ENCODE measurements at places on chromosomes 2 and 18.

DNA sequence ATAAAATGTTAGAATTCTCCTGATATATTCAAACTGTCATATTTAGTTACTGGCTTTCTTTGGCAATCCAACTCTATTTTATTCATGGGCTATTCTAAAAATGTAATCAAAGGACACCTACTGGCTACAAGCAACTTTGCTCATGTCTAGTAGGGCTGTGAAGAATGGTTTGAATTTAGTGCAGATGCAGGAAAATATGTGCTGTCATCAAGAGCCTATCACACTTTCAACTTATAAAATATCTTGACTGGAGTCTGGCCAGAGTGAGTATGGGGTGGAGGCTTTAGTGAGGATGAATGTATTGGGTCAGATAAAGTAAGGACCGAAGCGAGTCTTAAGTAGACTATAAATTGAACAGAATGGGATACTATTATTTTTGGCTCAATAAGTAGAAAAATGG, 343.4 kb upstream of the SPRED2 start:
- no peak for DNase-seq

DNA sequence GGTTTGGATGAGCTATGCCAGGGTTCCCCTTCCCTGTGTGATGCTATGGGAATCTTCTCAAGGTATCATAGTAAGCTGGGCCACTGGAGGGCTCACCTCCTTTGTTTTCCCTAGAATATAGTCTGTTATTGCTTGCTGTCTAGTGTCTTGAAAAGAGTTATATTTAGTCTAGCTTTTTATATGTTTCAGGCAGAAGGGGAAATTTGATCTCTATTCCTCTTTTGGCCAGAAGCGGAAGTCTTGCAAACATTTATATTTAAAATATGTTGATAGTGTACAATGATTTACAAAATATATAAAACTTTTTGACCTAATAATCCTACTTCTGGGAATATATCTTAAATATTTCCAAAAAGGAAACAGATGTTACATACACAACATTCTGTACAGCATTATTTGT, 260.7 kb downstream of the FHOD3 start:
- DNase-seq: no peak

DNA sequence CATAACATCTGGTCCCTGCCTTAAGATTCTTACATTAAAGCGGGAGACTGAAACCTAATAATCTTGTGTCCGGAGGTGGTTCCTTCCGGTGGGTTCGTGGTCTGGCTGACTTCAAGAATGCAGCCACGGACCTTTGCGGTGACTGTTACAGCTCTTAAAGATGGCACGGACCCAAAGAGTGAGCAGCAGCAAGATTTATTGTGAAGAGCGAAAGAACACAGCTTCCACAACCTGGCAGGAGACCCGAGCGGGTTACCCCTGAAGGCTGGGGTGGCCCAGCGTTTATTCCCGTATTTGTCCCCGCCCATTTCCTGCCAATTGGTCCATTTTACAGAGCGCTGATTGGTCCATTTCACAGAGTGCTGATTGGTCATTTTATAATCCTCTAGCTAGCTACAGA, 122.3 kb upstream of the SIX2 start:
- no peak for DNase-seq

DNA sequence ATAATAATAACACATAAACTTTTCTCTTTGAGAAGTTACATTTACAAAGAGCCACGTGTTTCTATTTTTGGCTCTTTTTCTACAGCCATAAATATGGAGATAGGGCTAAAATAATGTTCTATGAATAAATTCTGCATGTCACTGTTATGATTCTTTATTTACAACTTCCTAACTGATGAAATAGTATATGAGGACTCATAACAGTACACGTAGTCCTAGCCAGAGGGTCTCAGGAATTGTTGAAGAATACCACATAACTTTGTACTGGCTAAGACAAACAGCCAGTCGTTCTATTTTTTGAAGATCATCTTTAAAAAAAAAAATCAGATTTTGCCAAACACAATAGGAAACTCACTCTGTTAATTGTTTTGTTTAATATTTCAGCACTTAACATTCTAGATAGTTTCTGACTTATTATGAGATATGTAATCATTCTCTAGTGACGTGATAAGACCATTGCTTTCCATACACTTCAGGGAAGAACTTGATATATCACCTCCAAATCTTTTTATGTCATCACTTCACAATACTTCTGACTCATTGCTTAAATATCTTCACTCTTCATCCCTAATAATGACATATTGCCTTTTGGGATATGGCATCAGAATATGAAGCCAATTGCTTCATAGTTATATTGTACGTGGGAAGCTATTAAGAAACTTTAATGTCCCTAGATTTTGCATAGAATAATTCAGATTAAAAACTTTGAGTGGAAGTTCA, 256.1 kb downstream of the XIRP2 start:
- DNase-seq: no peak

- DNase-seq: no peak
Observed at GRCh38 chr2:200738590-200738989, 73.1 kb upstream of the BZW1 start.

GRCh38 chr18:5912566-5912965, 17.2 kb upstream of the TMEM200C start:
- DNase-seq: no peak

- DNase-seq: no peak
Observed at GRCh38 chr2:224059178-224059577, 20.1 kb upstream of the SERPINE2 start.

- peak; percentile 55 for DNase-seq
Observed at GRCh38 chr2:219178377-219179175, 501 bp downstream of the RETREG2 start.

DNA sequence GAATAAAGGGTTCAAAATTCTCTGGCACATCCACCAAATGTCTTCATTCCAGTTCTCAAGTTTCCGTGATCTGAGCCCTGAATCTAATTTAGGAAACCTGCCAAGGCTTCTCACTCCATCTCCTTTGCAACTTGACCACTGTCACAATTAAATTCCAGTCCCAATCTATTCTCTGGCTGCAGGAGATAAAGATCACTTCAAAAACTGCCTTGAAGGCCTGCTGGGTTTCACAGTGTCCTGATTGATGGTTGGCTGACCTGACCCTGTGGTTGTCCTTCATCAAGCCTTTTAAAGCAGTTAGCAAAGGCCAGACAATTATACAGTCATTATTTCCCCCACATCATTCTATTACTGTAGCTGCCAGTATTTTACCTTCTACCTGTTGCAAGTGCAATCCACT, 60.3 kb upstream of the DNAJC10 start:
- no peak for DNase-seq

GRCh38 chr18:2412996-2413751, 158.1 kb downstream of the METTL4 start:
- DNase-seq: no peak

GRCh38 chr2:182784058-182784706, 68.1 kb downstream of the DNAJC10 start:
- DNase-seq: no peak

DNA sequence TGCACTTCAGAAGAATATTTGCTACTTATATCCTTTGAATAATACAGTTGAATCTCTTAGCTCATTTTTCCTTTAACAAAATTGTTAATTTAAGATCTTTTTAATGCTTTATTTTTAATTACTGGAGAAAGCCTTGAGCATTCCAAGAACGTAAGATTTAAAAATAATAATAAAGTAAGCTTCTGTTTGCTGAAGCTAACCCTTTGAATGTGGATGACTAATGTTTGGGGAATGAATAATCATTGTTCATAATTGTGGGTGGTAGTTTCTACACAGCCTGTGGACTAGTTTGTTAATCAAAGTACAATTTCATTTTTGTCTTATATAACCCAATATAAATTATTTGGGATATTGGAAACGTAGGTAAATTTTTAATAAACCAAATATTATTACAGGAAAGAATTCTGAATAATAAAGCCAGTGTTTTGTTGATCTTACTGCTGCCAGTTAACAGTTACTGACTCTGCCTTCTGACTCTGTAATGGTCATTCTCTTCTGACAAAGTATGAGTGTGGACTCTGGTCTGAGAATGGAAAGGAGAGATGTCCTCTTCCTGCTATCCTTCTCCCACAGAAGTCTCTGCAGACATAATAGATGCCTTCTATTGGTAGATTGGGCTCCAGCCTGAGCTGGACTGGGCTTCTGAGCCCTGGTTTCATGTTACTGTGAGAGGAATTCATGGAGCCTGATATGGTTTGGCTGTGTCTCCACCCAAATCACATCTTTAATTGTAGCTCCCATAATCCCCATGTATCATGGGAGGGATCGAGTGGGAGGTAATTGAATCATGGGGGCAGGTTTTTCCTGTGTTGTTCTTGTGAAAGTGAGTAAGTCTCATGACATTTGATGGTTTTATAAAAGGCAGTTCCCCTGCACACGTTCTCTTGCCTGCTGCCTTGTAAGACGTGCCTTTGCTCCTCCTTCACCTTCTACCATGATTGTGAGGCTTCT, 292.7 kb upstream of the SLC39A10 start:
- no peak for DNase-seq

- DNase-seq: no peak
Observed at GRCh38 chr2:30265052-30266015, 34.0 kb downstream of the LBH start.

GRCh38 chr2:42086500-42086953, 38.7 kb downstream of the PKDCC start:
- DNase-seq: no peak

GRCh38 chr2:200631287-200631686, 45.5 kb downstream of the AOX1 start:
- no peak for DNase-seq

DNA sequence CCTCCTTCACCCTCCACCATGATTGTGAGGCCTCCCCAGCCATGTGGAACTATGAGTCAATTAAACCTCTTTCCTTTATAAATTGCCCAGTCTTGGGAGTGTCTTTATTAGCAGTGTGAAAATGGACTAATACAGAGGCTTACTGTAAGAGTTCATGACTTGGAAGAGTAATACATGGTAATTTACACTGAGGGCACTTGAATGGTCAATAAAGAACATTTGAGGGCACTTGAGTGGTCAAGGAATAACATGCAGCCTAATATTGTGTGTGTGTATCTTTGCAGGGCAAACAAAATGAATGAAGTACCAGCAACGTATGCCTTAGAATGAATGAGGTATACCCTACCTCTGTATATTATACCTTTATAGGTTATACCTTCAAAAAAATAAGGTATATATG, 190.4 kb upstream of the SOX11 start:
- DNase-seq: no peak

DNA sequence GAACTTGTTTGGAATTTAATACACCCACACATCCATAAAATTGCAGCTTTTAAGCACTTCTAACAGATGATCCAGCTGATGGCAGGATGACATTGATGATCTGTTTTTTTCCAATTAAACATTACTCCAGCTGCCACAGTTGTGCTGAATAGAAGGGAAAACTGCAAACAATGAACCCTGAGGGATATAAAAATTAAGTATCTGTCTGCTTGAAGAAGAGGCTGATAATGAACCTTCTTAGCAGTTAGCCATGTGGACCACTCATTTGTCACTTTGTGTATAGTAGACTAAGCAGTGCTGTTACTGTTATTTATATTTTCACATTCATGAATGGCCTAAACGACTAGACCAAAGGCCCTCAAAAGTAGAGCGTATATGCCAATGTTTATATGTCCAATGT, 1201.0 kb upstream of the LRRTM1 start:
- no peak for DNase-seq

DNA sequence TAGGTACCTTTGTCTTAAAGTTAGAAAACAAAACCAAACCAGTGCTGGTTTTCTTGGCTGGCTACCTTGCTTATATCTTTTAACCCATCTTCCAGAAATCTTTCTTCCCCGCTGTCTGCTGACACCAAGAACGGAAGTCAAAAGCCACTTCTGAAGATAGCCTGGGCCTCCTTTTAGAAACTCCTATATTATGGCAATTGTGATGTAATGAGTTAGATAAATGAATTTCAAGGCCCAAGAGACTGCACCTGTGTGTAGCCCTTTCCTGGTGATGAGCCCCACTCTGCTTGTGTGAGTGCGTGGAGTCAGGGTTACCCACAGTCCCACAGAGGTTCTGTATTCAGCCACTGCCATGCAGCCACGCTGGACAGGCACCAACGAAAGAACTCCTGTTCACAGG, 60.7 kb downstream of the ARMC9 start:
- DNase-seq: no peak

GRCh38 chr2:31785876-31786275, 205.1 kb upstream of the SRD5A2 start:
- no peak for DNase-seq

Measured in activated gamma-delta T cell (primary cell).